ENCODE measurements at places on chromosomes 7 and 10.
A peak's percentile ranks its signal among the peaks of the same experiment; 100 is the strongest.

DNA sequence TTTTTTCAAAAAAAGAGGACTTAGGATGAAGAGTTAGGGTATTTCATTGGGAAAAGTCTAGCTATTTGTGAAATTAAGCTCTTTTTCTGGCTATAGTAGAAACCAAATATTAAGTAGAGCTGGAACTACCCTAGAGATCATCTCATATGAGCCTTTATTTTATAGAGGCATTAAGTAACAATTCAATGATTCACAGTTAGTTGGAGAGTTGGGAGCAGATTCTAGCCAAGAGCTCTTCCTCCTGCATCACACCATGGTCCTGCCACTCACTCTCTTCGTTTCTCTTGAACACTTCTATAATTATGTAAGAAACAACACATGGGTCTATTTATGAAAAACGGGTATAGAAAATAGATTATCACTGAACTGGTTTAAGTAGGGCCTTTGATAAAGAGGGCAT lies 76.1 kb upstream of the ANK3 start:
- no peak for DNase-seq

- no peak for DNase-seq
Measured at GRCh38 chr10:103759100-103759781, 96.1 kb downstream of the SH3PXD2A start.

DNA sequence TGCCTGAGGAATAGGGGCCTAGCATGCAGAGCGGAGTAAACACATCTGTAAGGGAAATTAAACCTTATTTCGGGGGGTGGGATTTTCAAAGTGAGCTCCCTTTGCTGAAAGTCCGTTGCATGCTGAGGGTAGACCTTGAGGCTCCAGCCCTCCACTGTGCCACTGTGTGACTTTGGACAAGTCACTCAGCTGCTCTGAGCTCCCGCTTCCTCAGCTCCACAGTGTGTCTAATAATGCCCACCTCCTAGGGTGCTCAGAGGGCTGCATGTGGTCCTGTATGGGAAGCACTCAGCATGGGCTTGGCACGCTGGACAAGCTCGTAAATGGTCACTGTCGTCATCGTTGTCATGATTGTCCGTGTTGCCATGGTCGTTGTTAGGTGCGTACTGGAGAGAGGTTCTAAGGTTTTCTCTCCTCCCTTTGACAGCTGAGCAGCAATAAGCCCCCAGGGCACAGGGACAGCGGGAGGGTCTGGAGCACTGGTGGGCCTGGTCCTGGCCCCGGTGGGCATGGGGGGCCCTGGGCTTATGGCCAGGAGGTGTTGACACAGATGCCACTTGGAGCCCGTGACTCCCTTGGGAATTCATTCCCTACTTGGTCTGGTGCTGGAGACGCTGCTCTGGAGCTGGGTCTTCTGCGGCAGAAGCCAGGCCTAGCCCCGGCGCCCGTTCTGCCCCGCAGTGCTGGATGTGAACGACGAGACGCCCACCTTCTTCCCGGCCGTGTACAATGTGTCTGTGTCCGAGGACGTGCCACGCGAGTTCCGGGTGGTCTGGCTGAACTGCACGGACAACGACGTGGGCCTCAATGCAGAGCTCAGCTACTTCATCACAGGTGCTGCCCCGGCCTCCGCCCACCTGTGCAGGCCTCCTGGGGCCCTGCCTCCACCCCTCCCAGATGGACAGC lies 13.1 kb downstream of the C10orf105 start:
- DNase-seq: no peak

DNA sequence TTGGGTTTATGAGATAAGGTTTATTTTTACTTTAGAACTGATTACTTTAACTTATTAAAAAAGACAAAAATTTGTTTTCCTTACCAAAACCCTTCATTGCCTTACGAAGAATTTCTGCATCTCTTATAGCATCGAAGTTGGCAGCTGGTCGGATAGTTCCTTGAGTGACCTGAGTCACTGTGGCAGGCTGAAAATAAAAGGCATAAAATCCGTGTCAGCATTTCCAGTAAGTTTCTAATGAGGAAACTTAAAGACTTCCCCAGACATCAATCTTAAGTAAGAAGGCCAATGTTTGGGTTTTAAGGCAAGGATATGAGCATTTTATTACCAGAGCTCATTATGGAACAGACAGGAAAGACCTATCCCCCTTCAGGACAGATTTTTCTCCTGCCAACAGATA lies 25.6 kb downstream of the ANXA7 start:
- no peak for DNase-seq

- no peak for DNase-seq
Measured at GRCh38 chr7:96836456-96836855, 126.8 kb upstream of the SEM1 start.

GRCh38 chr7:137816696-137817320 lies 30.0 kb downstream of the DGKI start:
- no peak for DNase-seq

- no peak for DNase-seq
Measured at GRCh38 chr7:127189886-127190285, 62.9 kb downstream of the GRM8 start.

- DNase-seq: no peak
Measured at GRCh38 chr10:45450866-45451265, 76.8 kb downstream of the ALOX5 start.

GRCh38 chr10:84665883-84666463 lies 337.6 kb downstream of the CCSER2 start:
- no peak for DNase-seq

DNA sequence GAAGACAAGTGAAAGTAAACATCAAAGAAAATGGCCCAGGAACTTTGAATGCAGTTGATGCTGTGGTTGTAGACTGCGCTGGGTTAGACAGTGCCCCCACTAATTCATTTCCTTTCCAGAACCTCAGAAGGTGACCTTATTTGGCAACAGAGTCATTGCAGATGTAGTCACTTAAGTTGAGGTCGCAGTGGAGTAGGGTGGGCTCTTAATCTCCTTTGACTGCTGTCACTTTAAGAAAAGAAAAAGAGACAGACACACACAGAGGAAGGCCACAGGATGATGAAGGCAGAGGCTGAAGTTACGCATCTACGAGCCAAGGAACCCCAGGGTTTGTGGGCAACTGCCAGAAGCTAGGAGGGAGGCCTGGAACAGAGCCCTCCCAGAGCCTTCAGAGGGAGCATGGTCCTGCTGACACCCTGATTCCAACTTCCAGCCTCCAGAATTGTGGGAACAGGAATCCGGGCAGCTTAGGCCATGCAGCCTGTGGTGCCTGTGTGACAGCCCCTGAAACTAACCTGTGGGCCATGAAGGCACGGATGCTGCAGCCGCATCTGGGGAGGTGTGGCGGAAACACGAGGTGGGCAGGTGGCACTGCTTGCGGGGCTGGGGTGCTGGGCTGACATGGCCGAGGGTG lies 107.6 kb downstream of the PRKAG2 start:
- no peak for DNase-seq

DNA sequence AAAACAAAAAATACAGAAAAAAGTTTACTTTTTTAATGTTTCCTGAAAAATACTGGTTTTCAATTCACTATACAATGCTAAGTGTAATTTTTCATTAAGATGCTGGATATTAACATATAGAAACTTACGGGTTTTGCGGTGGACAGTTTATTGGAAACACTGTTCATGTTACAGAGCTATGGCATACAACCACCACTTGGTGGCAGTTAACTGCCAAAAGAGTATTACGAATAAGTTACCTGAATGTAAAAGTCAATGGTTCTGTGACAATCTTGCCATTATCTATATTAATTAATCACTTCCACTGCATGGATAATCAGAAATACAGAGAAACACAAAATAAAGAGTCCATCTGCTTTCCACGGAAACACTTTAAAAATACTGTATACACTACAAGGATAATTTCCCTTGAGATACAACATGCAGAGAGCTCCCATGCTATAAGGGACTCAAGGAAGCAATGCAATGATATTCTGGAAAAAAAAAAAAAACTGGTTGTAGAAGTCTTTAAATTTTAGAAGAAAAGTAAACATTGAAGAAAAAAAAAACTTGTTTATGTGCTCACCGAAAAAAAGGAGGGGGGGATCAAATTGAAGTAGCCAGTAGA lies 97.0 kb downstream of the TPK1 start:
- DNase-seq: no peak

- DNase-seq: no peak
Measured at GRCh38 chr10:26881600-26882331, 21.0 kb upstream of the ABI1 start.

DNA sequence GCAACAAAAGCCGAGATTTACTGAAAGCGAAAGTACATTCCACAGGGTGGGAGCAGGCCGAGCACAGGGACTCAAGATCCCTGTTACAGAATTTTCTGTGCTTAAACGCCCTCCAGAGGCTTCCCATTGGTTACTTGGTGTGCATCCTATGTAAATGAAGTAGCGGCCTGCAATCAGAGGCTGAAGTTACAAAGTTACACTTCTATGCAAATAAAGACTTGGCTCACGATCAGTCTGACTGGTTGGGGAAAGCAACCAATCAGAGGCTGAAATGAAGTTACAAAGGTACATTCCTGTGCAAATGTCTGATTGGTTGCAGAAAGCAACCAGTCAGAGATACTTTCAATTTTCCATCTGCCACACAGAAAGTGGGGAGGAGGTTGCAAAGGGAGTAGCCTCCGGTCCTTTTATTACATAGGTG lies 4.1 kb downstream of the ACBD7 start:
- no peak for DNase-seq

DNA sequence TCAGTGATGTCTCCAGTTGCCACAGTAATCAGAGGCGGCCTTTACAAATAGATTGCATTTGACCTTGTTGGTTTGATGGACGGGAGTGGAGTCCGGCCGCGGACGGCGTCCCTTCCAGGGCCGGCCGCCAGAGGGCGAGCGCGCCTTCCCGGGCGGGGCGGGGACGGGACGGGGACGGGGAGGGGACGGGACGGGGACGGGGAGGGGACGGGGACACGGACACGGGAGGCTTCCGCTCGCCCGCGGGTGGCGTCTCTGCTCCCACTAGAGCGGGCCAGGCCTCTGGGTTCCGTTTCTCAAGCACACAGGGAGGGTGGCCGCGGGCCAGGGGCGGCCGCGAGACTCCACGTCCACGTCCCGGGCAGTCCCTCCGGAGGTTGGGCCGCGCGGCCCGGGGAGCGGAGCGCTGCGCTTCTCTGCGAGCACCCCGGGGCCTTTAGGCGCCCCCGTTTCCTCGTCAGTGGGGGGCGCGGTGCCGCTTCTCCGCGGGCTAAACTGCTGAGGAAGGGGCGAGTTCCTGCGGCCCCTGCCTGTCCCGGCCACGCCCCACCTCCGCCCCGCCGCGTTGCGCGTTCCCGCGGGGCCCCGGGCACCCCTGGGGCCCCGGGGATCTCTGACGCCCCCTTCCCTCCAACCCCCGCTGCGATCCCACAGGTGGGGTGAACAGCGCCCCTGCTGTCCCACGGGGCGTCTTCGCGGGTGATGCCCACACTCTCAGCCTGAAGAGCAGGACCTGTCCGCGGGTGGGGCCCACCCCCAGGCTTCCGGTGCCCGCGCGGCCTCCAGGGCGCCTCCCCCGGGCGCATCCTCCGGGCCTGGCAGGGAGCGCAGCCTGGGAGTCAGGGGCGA lies 84.2 kb upstream of the MKI67 start:
- DNase-seq: peak; percentile 61

DNA sequence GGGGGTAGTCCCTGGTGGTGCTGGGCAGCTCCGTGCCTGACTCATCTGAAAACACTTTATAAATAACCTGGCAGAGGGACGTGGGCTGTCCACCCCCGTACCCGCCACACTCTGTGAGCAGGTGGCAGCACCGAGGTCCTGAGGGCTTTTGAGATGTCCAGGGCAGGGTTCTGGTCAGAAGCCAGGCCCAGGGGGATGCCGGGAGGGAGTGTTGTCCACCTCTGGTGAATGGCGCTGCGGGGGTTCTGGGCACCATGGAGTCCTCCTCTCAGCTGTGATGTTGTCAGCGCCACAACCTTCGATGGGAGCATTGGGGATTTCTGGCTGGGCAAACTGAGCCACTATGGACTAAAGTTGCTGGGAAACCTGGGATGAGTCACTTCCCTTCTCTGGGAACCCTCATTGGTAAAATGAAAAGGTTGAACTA lies 27.4 kb upstream of the GOLGA7B start:
- no peak for DNase-seq

DNA sequence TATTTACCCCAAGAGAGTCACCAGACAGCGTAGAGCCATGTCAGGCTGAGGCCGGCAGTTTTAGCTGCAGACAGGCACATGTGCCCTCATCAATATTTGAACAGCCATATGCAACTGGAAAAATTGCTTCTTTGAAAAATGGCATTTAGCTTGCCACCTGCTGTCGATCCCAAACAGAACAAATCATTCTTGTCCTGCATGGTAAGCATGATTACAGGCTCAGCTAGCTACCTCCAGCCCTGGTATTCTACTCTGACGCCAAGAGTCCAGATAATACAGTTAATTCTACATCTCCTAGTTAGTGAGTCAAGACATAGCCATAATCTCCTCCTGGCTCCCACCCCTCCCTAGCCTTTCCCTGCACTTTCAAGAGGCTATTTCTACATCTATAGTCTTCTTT lies 7.7 kb downstream of the CREB3L2 start:
- no peak for DNase-seq

DNA sequence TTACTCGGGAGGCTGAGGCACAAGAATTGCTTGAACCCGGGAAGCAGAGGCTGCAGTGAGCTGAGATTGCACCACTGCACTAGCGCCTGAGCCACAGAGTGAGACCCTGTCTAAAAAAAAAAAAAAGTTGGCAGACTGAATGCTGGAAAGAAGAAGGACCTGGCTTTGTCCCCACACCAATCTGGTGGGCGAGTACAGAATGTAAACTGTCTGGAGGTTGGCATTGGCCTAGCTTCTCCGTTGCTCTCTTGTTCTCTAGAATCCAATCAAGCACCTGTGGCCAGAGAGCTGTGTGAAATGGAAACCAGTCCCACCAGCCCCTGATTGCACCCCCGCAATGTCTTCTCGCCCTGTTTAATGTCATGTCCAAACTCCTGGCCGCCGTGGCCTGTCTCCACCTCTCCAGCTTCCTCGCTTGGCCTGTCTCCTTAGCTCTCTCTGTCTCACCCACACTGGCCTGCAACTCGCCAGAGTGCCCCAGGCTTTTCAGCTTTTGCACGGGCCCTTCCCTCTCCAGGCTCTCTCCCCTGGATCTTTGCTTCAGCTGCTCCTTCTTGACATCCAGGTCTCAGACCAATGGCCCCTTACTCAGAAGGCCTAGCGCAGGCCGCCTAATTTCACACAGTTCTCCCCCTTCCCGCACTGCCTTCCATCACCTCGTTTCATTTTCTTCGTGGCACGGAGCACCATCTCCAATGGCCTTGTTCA lies 670 bp upstream of the AGK start:
- no peak for DNase-seq

- DNase-seq: no peak
Measured at GRCh38 chr10:83310688-83311087, 828.6 kb upstream of the GHITM start.

DNA sequence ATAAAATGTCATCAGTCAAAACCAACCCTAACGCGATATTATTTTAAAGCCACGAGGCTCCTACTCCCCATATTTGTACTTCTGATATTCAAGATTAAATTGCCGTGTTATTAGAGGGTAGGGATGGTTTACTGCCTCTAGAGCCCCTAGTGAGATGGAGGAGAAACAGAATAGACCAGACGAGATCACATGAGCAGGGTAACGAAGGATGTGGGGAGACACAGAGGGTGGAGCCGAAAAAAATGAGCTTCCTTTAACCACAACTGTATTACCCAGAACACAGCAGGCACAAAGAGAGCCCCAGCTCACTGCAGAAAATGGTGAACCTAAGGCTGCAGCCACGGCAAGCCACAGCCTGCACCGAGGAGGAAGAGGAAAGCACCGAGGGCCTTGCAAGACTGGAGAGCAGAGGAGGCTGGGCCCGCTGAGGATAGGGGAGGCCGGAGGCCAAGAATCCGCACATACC lies 14.3 kb downstream of the ZC3HAV1 start:
- peak; percentile 52 for DNase-seq

Measured in activated T-helper 1 cell treated with anti-CD3 and anti-CD28 coated beads, Interleukin-2, amount 50 U/mL, for 16 hours (primary cell).